Natural killer cell (primary cell): ENCODE measurements at places on chromosomes 13 and 19.

GRCh38 chr13:105353654-105354053, 1181.8 kb downstream of the EFNB2 start:
- DNase-seq = no peak

- DNase-seq = no peak
Measured at GRCh38 chr19:32232449-32232848, 113.0 kb upstream of the ZNF507 start.

DNA sequence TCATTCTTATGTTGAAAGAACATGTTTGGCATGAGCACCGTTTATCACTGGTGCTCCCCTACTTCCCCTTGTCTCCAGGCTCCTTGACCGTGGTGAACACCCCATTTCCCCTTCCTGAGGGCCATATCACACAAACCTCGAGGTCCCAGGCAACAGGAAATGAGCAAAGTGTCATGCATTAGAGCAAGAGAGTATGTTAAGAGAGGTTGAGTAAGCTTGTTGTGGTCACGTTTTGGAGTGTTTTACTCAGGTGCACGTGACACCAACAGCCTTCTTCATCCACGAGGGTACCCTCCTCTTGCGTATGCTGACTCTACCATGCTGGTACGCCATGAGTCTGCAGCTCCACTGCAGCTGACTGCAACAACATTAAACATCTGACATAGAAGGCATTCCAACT, 482.2 kb upstream of the NBEA start:
- no peak for DNase-seq

- no peak for DNase-seq
Measured at GRCh38 chr13:47813718-47814117, 187.4 kb downstream of the SUCLA2 start.

DNA sequence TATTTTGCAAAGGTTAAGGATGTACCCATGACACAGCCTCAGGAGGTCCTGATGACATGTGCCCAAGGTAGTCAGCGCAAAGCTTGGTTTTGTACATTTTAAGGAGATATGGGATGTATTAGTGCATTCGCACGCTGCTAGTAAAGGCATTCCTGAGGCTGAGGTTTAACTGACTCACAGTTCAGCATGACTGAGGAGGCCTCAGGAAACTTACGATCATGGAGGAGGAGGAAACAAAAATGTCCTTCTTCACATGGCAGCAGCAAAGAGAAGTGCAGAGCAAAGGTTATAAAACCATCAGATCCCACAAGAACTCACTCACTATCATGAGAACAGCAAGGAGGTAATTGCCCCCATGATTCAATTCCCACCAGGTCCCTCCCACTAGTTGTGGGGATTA, 1017.4 kb downstream of the EFNB2 start:
- no peak for DNase-seq

DNA sequence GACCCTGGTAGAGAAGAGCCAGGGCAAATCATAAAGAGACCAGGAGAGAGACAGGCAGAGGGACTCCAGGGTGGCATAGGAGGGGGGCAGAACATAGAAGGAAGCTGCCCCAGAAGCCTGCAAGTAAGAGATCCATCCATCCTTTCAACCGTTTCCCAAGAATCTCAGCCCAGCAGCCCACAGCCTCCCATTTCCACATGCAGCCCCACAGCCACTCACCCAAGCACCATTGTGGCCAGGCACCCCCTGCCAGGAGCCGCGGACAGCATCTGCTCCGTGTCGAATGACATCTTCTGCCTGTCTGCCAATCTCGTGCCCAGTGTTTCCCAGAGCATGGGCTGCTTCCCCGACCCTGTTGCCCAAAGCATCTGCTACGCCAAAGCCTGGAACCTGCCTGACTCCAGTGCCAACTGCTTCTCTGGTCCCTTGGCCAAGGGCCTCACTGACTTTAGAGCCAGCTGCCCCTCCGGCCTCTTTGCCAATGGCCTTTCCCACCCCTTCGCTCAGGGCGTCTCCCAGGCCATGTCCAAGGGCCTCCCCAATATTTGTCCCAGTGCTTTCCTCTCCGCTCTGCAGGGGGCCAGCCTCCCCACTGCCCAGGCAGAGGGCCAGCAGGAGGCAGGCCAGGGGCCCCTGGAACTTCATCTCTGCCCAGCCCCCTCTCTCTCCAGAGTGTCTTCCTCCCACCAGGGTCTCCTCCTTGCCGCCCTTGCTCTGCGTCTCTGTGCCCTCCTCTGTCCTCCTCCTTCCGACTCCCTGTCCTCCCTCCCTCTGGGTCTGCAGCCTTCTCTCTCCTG, 420 bp downstream of the DMKN start:
- DNase-seq = no peak

DNA sequence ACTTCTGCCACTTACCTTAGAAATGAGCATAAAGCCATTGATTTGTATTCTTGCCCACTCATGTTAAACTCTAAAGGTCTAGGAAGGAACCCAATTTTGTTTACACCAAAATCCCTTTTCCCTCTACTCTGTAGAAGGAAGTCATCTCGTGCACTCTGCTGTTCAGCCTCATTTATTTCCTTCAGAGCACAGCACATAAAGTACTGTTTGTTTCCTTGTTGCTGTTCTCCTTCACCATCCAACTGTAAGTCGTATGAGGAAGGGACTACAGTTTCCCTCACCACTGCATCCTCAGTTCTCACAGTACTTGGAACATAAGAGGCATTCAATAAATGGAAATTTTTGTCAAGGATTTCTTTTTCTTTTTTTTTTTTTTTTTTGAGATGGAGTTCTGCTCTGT, 24.6 kb downstream of the CDADC1 start:
- no peak for DNase-seq

DNA sequence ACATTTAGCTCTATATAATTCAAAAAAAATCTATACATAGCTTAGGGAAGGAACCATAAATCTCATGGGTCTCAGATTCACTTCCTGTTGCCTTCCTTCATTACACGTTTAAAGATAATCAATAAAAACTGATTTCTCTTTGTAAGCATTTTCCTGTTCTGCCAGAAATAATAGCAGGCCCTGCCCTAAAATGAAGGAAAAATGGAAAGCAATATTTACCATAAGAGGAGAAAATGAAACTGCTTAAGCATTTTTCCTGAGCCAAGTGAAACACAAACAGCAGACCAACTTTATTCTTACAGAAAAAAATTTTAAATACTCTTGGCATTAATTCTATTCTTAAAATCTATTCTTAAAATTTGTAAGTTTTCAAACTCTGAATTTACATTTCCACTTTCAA, 4.0 kb downstream of the LHFPL6 start:
- no peak for DNase-seq

GRCh38 chr13:97231829-97232196, 9.7 kb downstream of the MBNL2 start:
- no peak for DNase-seq
